ENCODE measurements at places on chromosomes 2 and 18.

DNA sequence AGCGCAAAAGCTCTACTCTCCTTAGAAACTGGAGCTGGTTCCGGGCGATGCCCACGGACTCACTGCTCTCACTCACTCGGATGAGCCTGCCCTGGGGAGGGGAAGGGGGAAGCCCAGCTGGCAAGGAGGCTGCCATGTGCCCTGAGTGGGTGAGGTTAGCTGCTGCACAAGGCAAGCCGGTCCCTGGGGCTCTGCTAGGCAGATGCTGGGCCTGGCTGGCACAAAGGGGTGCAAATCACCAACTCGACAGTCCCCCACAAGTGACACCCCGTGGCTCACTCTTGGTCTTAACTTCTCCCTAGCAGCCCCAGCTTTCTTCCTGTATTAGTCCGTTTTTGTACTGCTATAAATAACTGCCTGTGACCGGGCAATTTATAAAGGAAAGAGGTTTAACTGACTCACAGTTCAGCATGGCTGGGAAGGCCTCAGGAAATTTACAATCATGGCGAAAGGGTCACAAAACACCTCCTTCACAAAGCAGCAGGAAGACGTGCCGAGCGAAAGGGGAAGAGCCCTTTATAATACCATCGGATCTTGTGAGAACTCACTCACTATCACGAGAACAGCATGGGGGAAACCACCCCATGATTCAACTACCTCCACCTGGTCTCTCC is 33.2 kb downstream of the ADCY3 start:
- peak; percentile 33 for DNase-seq

- no peak for DNase-seq
These were observed 151.2 kb downstream of the PRPF40A start for GRCh38 chr2:152565884-152566727.

- DNase-seq = no peak
These were observed 401.0 kb downstream of the IRS1 start for GRCh38 chr2:226398580-226398979.

- no peak for DNase-seq
These were observed 20.2 kb downstream of the TNP1 start for GRCh38 chr2:216839688-216840087.

DNA sequence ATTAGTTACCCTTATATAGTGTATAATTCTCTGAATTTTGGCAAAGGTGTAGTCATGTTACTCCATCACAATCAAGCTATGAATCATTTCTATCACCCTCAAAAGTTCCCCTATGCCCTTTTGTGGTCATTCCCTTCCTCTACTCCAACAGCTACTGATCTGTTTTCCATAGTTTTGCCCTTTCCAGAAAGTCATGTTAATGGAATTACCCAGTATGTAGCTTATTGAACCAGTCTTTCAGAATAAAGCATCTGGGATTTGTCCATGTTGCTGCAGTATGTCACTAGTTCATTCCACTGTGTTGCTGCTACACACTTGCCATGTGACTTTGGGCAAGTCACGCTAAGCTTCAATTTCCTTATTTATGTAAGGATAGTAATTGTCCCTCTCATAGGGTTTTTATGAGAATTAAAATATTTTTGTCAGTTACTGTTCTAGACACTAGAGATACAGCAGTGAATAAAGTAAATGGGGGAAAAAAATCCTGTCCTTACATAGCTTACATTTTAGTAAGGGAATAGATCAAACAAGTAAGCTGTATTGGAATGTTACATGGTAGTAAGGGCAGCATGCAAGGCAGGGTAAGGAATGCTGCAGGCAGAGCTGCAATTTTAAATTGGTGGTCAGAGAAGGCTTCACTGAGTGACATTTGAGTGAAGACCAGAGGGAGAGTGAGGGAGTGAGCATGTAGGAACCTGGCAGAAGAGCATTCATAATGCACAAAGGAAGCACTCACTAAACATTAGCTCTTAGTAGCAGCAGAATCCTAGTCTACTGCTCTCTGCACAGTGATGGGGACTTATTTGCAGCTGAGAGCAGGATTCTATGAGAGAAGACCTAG is 80.3 kb upstream of the TSPYL6 start:
- DNase-seq = no peak

- no peak for DNase-seq
These were observed 92.5 kb upstream of the IL1R2 start for GRCh38 chr2:101899265-101899664.

DNA sequence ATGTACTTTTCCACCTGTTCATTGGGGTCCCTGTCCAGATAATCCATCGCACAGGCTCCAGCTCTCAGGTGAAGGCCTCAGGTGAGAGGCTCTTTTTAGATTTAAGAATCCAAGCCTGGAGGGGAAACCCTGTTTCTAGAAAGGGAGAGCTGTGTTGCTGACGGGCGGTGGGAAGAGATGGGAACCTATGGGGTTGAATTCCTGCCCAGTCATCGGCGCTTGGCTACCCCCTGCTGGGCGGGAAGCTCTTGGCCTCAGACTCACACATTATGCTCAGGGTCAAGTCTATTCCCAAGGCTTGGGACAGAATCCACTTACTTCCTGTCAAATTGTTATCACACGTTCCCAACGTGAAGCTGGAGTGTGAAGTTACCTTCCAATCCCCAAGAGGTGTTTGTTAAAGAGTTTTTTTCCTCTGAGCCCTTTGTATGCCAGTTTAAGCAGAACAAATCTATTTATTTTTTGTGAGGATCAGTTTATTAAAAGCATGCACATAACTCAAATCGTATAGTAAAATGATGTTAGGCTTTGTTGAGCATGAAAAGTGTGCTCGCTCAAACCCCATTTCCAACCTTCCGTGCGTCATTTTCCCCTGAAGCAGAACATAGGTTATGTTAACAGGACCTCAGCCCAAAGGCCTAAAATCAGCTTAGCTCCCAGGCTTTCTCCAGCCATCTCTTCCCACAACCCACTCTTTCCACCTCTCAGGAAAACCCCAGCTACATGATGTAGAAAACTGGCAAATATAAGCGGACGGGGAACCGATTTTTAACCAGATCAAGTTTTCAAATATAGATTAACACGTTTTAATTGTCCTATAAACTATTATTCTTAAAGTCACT is 181.7 kb upstream of the ETAA1 start:
- DNase-seq = no peak

GRCh38 chr2:25418944-25419677 is 77.4 kb upstream of the DNMT3A start:
- DNase-seq = no peak

GRCh38 chr18:53261241-53261640 is 921.2 kb downstream of the DCC start:
- no peak for DNase-seq

- DNase-seq = no peak
These were observed 52.3 kb downstream of the ZNF521 start for GRCh38 chr18:25299426-25300300.

DNA sequence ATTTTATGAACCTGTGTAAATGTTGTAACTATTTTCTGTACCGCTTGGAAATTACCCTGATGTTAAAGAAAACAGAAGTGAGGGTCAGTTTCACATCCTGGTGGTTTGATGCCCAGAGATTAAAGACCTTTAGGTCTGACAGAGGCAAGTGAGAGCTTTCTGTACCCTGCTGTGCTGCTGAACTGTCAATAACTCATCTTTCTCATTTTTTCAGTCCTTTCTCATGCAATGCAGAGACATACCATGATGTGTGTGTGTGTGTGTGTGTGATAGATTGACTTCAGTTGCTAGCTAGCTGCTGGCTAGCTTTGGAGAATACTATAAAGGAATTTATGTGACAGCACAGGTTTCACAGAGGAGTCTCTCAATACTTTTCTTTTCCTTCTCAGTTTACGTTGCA is 2025.6 kb upstream of the LRRTM1 start:
- DNase-seq = no peak

DNA sequence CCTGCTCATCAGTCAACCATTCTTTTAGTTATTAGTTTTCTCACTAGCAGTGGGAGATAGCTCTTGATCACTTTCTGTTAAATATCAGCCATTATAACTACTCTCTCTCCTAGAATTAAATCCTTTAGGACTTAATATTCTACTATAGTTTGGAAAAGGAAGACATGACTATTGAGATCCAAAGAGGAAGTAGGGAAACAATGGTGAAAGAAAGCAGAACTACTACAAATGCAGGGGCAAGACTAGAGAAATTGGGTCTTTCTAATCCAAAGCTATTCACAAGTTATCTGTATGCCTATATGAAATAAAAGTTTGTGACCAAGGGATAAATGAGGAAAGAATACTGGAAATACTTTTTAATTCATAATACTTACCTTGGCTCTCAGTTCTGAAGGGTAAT is 65.1 kb downstream of the SRBD1 start:
- no peak for DNase-seq

- no peak for DNase-seq
These were observed 48.7 kb downstream of the TRIP12 start for GRCh38 chr2:229873123-229873581.

DNA sequence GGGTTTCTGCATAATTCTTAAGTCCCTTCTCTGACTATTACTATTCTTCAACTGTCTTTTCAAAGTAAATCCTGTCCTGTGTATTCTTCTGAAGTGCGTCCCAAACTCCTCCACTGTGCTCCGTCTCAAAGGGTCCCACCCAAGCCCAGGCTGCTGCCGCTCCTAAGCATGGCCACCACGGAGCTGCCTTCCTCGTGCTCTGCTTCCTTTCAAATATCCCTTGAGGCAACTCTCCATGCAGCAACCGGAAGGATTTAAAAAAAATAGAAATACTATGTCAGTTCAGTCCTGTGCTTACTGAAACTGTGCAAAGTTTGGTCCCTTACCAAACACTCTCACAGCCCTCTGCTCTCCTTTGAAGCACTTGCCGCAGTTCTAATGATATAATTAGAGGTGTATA is 116.1 kb downstream of the NOL10 start:
- DNase-seq = no peak

GRCh38 chr18:48072428-48073204 is 142.2 kb upstream of the SMAD2 start:
- no peak for DNase-seq

Measured in CD4-positive, alpha-beta T cell treated with Interferon alpha-2 for 1 hour (primary cell).